Activated CD4-positive, alpha-beta T cell treated with anti-CD3 and anti-CD28 coated beads for 36 hours (primary cell): ENCODE measurements at places on chromosomes 5 and 9. TPM values are rescaled to one million over a fixed set of nuclear protein-coding genes. Genes with fewer than 3 reads are reported as not detected.

GRCh38 chr5:176660530-176660859 is 13.2 kb downstream of the TSPAN17 start:
- DNase-seq: no peak

GRCh38 chr5:115749016-115749415 is 67.4 kb downstream of the CDO1 start:
- DNase-seq: no peak

DNA sequence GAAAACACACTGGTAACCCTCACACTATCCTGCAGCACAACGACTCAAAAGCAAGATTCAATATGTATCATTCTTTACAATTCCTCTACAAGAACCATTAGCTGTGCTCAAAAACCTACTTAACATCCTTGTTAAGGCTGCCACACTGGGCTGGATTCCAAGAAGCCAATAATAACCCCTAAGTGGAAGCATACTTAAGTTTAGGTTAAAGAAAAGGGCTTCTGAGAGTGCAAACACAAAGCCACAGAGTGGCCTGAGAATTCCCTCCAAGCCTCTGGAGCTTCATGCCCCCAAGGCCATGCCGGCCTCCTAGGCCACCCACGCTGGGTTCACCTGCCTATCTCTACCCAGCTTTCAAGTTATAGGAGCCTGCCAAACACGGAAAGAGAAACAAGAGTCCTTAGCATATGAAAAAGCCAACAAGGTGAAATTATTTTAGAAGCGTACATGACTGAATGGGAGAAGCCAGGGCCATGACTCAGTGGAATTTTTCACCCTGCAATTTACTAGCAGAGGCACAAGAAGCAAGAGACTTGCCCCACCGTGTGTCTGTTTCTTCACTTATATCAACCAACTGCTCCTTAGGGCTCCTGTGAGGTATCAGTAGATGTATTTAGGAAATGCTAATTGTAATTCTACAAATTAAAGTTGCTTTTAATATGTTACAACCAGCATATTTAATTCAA is 293.0 kb downstream of the SPOCK1 start:
- no peak for DNase-seq

DNA sequence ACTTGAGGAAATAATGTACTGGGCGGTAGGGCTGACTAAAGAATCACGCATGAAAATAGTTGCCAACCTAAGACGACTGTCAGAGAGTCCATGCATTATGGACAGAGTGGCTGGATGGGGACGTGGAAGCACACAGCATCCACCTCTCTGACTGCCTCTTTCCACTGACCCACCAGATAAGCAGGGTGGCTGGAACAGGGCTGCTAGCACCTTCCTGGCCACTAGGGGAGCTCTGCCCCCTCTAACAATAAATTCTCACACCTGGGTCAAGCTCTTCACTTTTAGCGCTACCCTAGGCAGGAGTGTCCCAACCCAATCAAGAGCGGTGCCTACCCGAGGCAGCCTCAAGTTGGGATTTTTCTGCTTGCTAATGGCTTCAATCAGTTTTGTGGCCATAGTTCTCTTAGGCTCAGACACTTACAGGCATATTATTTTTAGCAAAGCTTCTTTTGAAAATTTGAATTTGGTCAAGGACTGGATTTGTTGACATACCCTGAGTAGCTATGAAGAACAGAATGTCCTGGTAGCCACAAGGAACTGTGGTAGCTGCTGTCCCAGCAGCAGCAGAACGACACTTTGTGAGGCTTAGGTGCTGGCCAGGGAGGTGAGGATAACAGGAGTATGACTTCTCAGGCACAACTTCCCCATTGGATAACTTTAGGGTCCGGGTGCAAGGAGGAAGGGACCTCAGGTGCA is 6.9 kb upstream of the TPM2 start:
- DNase-seq: peak; percentile 73

GRCh38 chr9:86541014-86541570 is 186.9 kb upstream of the TUT7 start:
- no peak for DNase-seq

DNA sequence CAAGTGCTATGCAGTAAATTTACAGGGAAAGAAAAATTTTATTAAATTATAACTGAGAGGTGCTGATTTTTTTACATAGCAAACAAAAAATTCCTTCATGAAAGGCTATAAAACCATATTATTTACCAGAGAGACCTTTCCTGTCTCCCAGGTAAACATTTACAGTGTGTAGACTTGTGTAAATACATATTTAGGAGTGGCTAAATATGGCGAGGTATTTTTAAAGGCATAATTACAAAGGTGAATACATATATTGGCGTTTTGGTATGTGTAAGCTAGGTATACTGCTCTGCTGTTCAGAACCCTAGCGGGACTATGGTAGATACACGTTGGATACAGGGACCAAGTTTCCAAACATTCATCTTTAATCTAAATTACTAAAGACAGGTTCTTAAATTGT is 170.6 kb upstream of the MEF2C start:
- no peak for DNase-seq

DNA sequence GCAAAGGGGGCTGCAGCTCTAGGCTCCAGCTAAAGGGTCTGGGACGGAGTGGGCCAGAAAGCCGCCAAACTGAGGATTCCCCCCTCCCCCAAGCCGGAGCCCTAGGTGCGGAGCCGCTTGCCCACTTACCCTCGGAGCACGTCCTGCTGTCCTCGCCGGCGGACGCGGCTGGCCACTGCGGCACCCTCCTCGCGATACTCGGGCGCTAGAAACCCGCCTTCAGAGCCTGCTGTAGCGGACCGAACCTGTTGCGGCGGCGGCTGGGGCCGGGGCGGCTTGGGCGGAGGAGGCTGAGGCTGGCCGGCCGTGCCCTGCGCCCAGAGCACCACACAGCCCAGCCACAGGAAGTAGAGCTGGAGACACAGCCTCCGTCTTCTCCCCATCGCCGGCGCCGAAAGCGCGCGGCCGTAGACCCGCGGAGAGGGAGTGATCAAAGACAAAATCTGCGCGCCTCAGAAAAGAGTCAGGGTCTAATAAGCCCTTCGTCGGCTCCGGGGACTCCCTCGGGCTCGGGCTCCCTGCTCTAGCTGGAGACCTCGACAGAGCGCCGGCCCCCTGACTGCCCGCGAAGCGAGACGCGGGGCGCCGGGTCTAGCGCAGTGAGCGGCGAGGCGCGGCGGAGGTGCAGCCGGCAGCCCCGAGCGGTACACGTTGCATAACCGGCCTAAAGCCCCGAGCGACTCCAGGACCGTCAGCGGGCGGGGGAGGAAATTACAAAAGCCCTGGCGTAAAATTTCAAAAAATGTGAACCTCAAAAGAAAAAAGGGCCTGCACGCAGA is 635 bp downstream of the FBN2 start:
- peak; percentile 11 for DNase-seq

GRCh38 chr5:81852291-81853029 is 101.6 kb upstream of the SSBP2 start:
- peak; percentile 41 for DNase-seq

DNA sequence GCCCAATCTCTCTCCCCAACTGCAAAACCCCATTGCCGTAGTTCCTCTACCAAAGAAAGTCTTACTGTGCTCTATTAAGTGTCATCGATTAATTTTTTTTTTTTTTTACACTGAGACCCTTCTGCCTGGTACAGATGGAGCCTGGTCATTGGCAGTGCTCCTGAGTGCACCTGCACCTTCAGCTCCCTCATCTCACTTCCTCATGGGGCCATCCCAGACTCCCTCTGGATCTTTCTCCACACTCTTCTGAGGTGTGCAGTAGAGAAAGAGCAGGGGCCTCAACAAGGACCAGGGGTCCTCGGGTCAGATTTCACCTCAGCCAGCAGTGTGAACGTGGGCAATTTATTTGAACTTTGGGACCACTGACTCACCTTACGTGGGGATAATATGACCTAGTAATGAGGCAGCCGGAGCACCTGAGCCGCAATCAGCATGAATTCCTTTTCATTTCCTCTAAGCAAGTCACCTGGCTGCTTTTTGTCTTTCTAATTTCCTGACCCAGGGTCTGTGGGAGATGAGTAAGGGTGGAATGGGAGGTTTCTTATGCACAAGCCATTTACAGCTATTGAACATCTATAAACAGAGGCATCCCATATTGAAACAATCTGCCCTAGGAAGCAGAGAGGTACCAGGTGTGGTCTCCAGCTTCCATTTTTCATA is 22.3 kb upstream of the GABRP start:
- DNase-seq: no peak

Gene CAST
- 136 TPM for total RNA-seq

Gene TEX48
- total RNA-seq: 0.69 TPM
